CD4-positive, alpha-beta memory T cell (primary cell): ENCODE measurements at places on chromosomes 13 and 19.

DNA sequence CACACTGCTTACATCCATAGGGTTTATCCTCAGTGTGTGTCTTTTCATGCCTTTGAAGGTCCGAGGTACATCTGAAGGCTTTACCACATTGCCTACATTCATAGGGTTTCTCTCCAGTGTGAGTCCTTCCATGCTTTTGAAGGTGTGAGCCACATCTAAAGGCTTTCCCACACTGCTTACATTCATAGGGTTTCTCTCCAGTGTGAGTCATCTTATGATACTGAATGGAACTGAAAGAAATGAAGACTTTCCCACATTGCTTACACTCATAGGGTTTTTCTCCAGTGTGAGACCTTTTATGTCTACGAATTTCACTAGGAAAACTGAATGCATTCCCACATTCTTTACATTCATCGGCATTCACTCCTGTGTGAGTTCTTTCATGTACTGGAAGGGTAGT lies 7.1 kb downstream of the ZNF20 start:
- DNase-seq, result no peak

DNA sequence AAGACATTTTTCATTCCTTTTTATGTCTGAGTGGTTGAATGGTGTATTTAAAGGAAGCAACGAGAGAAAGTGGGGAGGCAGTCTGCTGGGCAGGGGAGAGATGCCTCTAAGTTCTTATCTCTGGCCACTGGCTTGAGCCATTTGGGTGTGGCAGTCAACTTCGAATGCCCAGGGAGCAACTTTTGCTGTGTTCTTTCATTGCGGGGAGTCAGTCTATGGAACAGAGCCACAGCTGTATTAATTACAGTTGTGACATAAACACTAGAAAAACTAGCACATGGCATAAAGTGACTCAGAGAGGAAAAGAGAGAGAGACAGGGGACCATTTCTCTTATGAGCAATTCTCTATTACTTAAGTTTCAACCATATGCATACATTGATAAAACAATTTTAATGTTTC lies 40.4 kb upstream of the PDCD5 start:
- no peak for DNase-seq

GRCh38 chr13:75425216-75426009 lies 56.6 kb downstream of the TBC1D4 start:
- DNase-seq, result no peak

- DNase-seq, result no peak
Observed at GRCh38 chr19:45814851-45815480, at the start of gene RSPH6A. Gene RSPH6A, minus strand, starts transcription at chr19:45815308. Its CDS starts 132 bp downstream, at chr19:45815176.

- peak; percentile 3 for DNase-seq
Observed at GRCh38 chr19:5480427-5480836, 25.2 kb downstream of the ZNRF4 start.

GRCh38 chr13:103315711-103316110 lies 249.5 kb upstream of the SLC10A2 start:
- DNase-seq, result no peak

DNA sequence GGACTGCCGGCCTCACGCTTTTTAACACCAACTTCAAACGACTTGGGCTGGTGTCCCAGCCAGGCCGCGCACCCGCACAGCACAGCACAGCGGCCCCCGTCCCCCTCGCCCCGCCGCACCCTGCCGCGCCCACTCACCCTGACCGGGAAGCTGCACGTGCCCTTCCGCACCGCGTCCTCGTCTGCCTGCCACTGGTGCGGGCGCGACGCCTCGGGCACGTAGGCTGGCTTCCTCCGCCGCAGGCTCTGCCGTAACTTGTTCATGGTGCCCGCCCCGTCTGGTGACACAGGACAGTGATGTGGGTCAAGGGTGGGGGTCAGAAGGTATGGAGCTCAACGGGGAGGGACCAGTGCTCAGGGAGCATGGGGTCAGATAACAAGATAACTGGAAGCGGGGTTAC lies 6.2 kb downstream of the NUMBL start:
- no peak for DNase-seq

DNA sequence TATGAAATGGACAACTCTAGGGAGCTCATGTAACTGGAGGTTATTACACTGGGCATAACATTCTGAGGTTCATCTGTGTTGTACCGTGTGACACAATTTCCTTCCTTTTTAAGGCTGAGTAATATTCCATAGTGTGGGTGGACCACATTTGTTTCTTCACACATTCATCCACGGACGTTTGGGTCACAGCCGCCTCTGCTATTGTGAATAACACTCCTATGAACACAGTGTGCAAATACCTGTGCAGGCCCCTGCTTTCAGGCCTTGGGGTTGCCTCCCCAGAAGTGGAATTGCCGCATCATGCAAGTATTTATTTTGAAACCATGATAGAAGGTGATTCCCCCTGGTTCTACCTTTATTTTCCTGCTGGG lies 63.4 kb upstream of the MCF2L start:
- no peak for DNase-seq

DNA sequence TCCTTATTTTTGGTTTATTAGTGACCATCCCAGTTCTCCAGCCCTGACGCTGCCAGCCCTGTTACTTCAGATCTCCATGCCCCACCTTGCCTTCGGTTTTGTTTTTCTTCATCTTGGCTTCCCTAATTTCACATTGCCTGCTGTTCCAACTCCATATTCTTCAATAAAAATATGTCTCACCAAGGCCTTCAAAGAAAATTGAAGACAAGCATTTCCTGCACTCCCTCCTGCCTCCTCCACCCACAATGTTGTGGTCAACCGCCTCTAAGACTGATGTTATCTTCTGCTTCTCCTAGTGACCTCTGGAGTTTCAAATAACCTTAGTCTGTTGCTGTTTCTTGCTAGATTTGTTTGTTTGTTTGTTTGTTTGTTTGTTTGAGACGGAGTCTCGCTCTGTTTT lies 14.6 kb downstream of the PLD3 start:
- DNase-seq, result no peak

DNA sequence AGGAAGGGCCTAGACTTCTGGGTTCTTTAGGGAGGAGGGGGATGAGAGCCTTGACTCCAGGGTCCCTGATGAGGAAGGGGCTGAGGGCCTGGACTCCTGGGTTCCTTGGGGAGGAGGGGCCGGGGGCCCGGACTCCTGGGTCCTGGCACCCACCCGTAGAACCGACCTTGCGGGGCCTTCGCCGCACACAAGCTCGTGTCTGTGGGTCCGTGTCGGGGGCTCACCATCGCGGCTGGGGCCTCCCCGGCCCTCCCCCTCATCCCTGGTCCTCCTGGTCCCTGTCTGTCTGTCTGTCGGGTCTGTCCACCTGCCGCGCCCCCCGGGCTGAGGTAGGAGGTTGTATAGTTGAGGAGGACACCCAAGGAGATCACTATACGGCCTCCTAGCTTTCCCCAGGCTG lies 662 bp upstream of the SPACA6 start:
- no peak for DNase-seq

- no peak for DNase-seq
Observed at GRCh38 chr13:100608906-100609305, 20.3 kb upstream of the GGACT start.

DNA sequence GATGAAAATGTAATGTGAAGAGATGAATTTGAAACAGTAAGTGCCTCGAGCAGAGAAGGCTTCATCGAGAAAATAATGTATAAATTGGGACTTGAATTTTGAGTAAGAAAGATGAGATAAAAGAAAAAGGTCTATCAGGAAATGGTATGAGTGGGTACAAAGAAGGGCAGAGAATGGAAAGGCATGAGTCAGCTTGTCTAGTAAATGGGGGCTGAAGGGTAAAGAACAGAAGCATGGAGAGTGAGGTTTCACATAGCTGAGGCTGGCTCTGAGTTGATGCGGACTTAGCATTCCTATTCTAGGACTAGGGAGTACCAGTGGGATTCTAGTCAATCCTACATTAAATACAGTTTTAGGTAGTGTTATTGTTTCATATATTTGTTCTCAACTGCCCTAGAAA lies 85.8 kb downstream of the ZC3H13 start:
- no peak for DNase-seq

GRCh38 chr13:50457415-50458393 lies 385.8 kb downstream of the DLEU7 start:
- no peak for DNase-seq

DNA sequence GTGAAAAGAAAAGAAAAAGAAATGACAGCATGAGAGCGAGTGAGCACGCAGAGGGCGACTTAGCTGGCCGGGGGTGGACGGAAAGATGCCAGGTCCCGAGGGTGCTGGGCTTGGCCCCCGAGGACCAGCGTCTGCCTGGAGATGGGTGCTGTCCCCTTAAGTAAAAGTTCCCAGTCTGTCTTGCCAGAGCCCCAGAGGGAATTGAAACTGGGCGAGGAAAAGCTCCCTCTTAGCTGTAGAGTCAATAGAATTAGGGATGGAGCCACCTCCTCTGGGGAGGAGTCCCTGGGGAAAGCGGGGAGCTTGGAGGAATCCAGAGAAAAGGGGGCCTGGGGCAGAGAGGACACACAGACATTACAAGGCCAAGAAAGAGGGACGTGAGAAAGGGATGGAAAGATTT lies 13.3 kb downstream of the BCAM start:
- DNase-seq, result no peak

DNA sequence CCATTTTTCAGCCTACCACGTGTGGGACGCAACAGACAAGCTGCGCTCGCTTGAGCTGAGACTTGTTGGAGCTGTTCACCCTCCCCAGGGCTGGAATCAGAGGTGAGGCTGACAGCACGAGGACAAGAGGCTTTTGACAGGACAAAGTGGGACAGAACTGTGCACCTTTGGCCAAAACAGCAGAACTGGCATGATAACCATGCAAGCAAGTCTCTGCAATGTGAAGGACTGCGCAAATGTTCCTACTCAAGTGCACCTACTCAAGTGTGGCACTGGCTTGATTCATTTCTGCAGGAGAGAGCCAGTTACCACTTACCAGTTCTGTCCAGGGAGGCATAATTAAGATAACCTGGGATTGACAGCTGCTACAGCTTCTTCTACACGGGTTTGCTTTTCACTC lies 62.2 kb upstream of the TM9SF2 start:
- no peak for DNase-seq

GRCh38 chr13:39536274-39536673 lies 66.7 kb downstream of the LHFPL6 start:
- DNase-seq, result no peak

DNA sequence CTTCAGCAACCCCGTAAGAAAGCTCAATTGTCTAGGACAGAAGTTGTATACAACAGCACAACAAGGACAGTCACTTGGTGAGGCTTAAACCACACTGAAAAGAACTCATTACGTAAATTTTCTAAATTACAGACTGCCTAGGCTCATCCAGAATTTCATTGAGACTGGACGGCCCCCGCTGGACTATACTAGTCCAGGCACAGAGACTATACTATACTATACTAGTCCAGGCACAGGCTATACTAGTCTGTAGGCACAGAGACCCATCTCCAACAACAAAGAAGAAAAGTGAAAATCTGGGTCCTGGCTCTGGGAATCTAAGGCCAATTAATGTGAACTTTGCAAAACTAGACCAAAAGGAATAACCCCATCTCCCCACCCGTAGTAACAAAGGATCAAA lies 700 bp downstream of the ZNF816 start:
- no peak for DNase-seq

GRCh38 chr13:74218291-74218690 lies 84.1 kb upstream of the KLF12 start:
- DNase-seq, result no peak

DNA sequence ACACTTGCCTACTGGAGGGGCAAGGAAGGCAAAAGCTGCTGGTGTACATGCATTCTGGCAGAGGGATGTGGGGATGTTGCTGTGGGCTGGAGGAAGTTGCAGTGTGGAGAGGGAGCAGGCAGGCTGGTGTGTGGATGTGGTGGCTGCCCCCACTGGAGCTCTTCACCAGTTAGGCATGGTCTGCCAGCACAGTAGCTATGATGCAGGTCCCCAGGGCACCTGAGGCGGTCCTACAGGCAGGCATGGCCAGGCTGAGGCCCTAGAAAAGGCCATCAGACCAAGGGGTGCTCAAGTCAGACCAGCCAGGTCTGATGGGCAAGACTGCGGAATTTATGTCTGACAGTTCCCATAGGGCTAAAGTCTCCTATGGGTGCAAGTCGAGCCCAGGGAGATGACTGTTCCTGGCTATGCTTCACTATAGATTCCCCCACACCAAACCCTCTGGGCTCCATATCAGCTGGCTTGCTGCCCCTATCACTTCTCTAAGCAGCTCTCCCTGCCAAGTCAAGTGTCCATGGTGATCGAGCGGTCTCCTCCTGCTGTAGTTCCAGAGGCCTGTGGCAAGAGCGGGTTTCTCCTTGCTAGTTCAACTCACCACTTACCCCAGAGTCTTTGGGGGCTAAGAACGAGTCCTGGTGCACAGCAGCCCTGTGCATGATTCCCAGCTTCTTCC lies 473.1 kb downstream of the TDRD3 start:
- no peak for DNase-seq

DNA sequence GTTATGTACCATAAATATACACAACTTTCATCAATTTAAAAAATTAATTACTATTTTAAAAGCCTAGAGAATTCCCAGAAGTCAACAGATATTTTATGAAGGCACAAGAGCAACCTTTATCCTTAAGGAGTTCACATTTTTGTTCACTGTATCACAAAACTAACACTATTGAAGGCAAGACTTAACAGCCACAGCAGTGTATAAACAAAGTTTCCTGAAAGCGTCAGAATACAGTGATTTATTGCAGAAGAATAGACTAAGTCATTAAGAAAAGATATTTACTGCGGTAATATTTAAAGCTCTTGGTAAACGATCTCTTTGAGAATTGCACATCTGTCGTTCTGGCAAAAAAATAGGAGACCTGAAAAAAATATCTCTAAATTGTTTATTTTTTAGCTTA lies 419.3 kb upstream of the NBEA start:
- DNase-seq, result no peak

DNA sequence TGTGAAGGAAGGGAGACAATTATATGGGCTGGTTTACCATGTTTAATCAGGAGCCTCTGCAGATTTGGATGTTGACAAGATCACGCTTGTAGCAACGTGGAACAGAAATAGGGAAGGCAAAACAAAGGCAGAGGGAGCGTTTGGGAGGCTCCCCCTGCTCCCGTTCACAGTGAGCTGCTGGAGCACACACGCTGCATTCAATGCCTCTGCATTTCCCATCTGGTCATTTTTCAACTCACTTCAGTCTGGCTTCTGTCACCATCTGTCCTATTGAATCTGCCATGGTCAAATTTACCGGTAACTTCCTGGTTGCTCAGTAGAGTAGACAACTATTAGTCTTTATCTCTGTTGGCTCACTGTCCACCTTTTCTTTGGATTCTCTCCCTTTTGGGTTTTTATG lies 91.0 kb downstream of the NHLRC3 start:
- no peak for DNase-seq

GRCh38 chr13:66313413-66313812 lies 916.7 kb downstream of the PCDH9 start:
- no peak for DNase-seq

- DNase-seq, result peak; percentile 69
Observed at GRCh38 chr13:41458187-41458760, 924 bp downstream of the RGCC start.

DNA sequence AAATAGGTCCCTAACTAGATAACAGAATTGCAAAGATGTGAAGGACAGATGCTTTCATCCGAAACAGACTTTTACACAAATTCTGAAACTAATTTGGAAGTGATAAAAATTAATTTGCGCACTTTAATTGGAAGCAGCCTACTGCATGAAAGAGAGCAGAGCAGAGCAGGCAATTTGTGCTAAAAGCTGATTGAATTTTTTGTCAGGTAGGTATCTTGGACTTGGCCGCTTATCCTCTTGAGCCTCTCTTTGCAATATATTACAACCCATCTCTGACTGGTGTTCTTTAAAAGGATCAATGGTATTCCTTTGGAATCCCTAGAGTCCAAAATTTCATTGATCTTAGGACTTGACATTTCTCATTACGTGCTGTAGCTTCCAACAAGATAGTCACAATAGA lies 183.3 kb upstream of the MAB21L1 start:
- DNase-seq, result no peak

GRCh38 chr13:36242761-36243160 lies 28.4 kb upstream of the SOHLH2 start:
- DNase-seq, result no peak

- DNase-seq, result no peak
Observed at GRCh38 chr19:36674201-36674600, 7.6 kb upstream of the ZNF461 start.
